Activated CD8-positive, alpha-beta memory T cell treated with anti-CD3 and anti-CD28 coated beads, Interleukin-2, amount 10 ng/mL, durations not matched to agents 7 days and 5 days (primary cell): ENCODE measurements at places on chromosomes 11 and 22. TPM values are rescaled to one million over a fixed set of nuclear protein-coding genes. Genes with fewer than 3 reads are reported as not detected.

The NLRP10 gene
- not detected for total RNA-seq

DNA sequence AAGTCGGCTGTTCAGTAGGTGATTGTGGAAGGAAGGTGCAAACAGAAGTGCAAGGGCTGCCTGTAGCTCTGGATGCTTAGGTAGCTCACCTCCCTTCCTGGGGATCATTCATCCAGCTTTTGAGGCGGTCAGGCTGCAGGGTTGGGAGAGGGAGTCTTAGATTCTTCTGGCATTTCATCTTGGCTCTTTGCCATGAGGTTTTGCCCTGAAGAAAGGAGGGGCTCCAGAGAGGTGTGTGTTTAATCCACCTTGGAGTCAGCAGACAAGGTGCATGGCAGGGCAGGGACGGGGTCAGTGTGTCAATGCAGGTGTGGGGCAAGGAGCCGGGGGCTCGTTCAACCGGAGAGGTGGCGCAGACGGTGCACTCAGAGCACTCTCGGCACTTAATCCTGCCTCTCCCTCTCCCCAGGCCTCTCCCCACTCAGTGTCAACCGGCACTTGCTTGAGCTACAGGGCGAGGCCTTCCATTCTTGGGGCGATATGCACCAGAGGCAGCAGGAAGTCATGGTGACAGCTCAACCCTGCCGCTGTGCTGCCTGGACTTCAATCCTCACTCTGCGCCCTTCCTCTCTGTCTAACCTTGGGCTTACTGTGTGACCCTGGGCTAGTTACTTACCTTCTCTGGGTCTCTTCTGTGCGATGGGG is 7.2 kb downstream of the ADAMTS15 start:
- no peak for DNase-seq
- H3K36me3 ChIP-seq: no peaks in the 10 kb centered on the region
- H3K27me3 ChIP-seq: peaks cover 52% of the 10 kb centered on the region
- no peak overlapping the region for H3K27ac ChIP-seq

DNA sequence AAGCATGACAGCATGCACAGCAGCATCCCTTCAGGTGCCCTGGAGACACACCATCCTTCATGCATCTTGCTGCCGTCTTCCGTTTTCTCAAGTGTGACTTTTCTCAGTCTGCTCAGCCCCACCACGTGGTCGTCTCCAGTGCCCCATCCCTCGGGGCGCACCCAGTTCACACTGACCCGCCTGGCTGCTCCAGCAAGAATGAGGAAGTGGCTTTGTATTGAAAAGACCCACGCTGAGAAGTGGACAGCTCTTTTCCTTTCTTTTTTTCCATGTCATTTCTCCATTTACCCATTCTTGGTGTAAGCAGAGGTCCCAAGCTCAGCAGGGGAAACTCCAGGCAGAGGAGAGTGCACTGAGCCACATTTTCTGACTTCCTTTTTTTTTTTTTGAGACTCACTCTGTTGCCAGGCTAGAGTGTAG is 14.5 kb downstream of the SERPINH1 start:
- peaks cover 7% of the 10 kb centered on the region for H3K27me3 ChIP-seq
- DNase-seq: no peak
- no peak overlapping the region for H3K27ac ChIP-seq

- DNase-seq: no peak
- no peak overlapping the region for H3K27ac ChIP-seq
- no peak overlapping the region for H3K4me3 ChIP-seq
Measured at GRCh38 chr22:44426981-44427380, 71.1 kb downstream of the RTL6 start.

DNA sequence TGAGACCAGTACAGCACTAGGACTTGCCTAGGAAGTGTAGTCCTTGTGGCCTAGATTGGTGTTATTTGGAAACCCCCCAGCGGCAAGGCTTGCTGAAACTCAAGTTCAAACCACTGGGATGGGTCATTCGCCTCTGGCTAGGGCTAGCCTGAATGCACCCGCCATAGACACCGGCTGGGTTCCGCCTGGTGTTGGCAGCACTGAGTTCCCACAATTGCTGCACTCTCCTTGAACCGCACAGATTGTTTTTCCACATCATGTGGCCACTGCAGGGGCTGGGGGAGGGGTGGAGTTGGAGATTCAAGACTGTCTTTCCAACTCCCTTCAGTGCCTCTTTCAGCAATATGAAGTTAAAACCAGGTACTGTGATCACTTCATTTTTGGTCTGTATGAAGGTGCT is 43.1 kb downstream of the CCDC73 start:
- H3K36me3 ChIP-seq: no peaks in the 10 kb centered on the region
- H3K27ac ChIP-seq: no peak overlapping the region
- H3K27me3 ChIP-seq: peaks cover 7% of the 10 kb centered on the region
- DNase-seq: no peak

The HTATIP2 gene
- total RNA-seq: 44.2 TPM

- H3K4me3 ChIP-seq: no peak overlapping the region
- DNase-seq: no peak
- H3K4me1 ChIP-seq: peaks cover 11% of the 10 kb centered on the region
- no peak overlapping the region for H3K27ac ChIP-seq
Measured at GRCh38 chr11:58739725-58740430, 8.1 kb upstream of the GLYAT start.

The FBLN1 gene
- 0.42 TPM for total RNA-seq

- no peak for DNase-seq
- no peaks in the 10 kb centered on the region for H3K27me3 ChIP-seq
- H3K36me3 ChIP-seq: peaks cover 6% of the 10 kb centered on the region
- H3K27ac ChIP-seq: no peak overlapping the region
Measured at GRCh38 chr11:134294664-134295063, 18.5 kb downstream of the GLB1L3 start.

The HEPHL1 gene
- not detected for total RNA-seq

DNA sequence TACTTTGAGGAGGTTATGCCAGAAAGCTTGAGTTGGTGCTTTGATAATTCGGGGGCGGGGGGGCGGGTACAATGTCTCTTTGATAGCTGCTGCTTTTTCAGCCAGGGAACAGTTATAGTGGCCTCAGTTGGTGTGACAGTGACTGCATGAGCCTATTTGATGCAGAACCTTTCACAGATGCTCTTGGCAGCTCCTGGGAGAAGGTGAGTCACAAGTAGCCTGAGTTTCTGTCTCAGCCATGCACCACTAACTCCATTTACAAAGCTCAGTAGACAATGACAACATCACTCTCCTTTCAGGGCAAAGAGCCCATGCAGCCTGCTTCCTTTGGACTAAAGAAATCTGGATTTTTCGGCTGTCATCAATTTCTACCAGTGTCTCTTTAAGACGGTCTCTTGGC is 42.1 kb upstream of the SEZ6L start:
- no peaks in the 10 kb centered on the region for H3K36me3 ChIP-seq
- peaks cover 7% of the 10 kb centered on the region for H3K27me3 ChIP-seq
- H3K4me3 ChIP-seq: no peak overlapping the region

- peaks cover 37% of the 10 kb centered on the region for H3K36me3 ChIP-seq
- no peak overlapping the region for H3K4me3 ChIP-seq
- no peak overlapping the region for H3K27ac ChIP-seq
- no peaks in the 10 kb centered on the region for H3K27me3 ChIP-seq
- H3K4me1 ChIP-seq: peaks cover 28% of the 10 kb centered on the region
Measured at GRCh38 chr22:25698978-25699377, 43.0 kb upstream of the MYO18B start.

GRCh38 chr11:57901278-57901677 is 122.4 kb upstream of the OR9Q1 start:
- no peak overlapping the region for H3K27ac ChIP-seq
- no peak for DNase-seq
- peaks cover 2% of the 10 kb centered on the region for H3K4me1 ChIP-seq
- no peak overlapping the region for H3K4me3 ChIP-seq

DNA sequence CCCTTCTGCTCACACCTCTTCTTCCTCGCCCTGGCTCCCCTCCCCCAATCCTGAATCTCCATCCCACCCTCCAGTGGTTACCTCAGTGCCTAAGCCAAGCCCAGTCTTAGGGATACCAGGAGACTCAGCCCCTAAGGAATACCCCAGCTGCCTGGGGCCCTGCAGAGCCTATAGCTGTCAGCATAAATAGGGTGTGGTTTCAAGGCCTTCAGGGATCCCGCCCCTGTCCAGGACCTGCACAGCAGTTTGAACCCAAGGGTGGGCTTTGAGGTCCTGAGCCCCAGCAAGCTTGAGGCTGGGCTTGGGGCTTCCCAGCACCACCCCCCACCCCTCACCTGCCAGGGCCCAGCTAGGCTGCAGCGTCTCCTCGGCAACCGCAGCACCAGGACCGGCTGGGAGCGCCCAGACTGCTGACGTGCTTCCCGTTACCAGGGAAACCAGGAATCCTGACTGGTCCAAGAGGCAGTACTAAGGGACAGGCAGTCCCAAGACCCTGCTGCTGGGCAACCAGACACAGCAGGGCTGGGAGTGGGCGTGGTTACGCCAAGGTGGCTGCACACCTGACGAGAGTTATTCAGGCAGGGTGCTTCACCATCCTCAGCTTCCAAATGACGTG is 13.7 kb downstream of the APBB1 start:
- no peaks in the 10 kb centered on the region for H3K27me3 ChIP-seq
- DNase-seq: no peak
- peaks cover 15% of the 10 kb centered on the region for H3K36me3 ChIP-seq
- H3K4me3 ChIP-seq: no peak overlapping the region
- H3K4me1 ChIP-seq: peaks cover 70% of the 10 kb centered on the region

- no peaks in the 10 kb centered on the region for H3K36me3 ChIP-seq
- no peak overlapping the region for H3K27ac ChIP-seq
- H3K27me3 ChIP-seq: no peaks in the 10 kb centered on the region
Measured at GRCh38 chr11:84227970-84228665, 942.0 kb upstream of the CCDC90B start.

The SLC25A18 gene
- not detected for total RNA-seq

GRCh38 chr22:43404673-43405385 is 7.0 kb upstream of the MPPED1 start:
- H3K4me3 ChIP-seq: no peak overlapping the region
- DNase-seq: no peak
- H3K4me1 ChIP-seq: no peaks in the 10 kb centered on the region
- H3K27me3 ChIP-seq: peaks cover 14% of the 10 kb centered on the region

The ADAMTS8 gene
- total RNA-seq: not detected

- H3K36me3 ChIP-seq: no peaks in the 10 kb centered on the region
- peak overlapping the region; percentile 14 for H3K4me3 ChIP-seq
- no peak for DNase-seq
- no peak overlapping the region for H3K27ac ChIP-seq
Measured at GRCh38 chr11:18705651-18706281, 7.2 kb downstream of the TMEM86A start.

The ZFPL1 gene
- total RNA-seq: 28.3 TPM

The SAA4 gene
- not detected for total RNA-seq

DNA sequence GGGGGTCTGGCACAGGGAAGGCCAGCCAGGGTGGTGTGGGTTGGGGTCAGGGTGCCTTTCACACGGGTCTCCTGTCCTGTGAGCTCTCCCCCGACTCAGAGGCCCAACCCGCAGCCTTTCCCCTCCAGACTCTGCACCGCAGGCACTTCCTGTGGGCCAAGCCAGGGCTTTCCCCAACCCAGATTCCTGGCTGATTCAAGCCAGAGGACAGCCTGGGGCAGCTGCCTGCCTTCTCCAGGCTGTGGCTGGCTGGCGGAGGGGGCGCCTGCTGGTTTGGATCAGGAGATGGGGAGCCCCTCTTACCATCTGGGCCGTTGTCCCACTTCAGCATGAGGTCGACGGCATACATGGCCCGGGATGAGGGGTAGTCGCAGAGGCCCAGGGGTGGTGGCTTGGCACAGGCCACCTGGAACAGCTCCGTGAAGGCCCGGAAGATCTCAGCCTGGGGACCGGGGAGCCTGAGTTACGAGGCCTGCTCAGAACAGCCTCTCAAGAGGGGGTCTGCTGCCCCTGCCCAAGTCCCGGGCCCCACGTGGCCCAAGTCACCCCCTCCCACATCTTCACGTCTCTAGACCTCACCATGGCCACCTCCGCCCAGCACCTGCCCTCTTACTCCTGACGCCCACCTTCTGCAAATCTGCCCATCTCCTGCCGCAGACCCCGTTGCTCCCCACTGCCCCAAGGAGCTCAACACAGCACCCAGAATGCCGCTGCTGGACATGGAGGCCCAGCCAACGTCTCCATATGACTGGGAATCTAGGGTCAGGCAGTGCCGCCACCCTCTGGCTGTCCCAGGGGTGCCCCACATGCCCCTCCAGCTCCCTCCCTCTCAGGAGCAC is 17.3 kb downstream of the TSPO start:
- H3K27me3 ChIP-seq: no peaks in the 10 kb centered on the region
- DNase-seq: no peak

DNA sequence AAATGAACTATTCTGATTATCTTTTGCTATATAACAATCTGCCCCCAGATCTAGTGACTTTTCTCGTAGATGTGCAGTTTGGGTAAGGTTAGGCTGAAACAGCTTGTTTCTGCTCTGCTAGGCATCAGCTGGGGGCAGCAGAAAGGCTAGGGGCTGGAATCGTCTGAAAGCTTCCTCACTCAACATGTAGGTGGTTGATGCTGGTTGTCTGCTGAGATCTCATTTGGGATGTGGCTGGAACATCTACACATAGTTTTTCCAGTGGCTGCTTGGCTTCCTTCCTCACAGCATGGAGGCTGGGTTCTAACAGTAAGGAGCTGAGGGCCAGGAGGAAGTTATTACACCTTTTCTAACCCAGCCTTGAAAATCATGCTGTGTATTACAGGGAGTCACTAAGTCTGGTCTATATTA is 30.2 kb downstream of the USP47 start:
- H3K27ac ChIP-seq: no peak overlapping the region
- H3K4me1 ChIP-seq: peaks cover 28% of the 10 kb centered on the region
- no peaks in the 10 kb centered on the region for H3K27me3 ChIP-seq
- no peak for DNase-seq

DNA sequence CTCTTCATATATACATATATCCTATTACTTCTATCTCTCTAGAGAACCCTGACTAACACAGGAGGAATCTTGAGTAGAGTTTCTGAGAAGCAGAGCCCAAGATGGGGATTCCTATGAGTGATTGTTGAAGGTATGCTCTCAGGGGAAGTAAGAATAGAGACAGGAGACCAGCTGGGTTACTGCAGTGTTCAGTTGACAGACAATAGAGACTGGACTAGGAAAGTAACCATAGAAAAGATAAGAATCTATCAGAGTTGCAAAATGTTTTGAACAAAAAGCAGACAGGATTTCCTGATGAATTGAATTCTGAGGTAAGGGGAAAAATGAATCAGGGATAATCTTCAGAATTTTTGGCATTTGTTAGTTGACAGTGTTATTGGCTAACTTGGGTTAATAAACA is 54.4 kb downstream of the SLC17A6 start:
- DNase-seq: no peak
- H3K4me1 ChIP-seq: no peaks in the 10 kb centered on the region

The KRTAP5-10 gene
- total RNA-seq: not detected

GRCh38 chr11:129825380-129825779 is 9.7 kb downstream of the TMEM45B start:
- H3K27me3 ChIP-seq: peaks cover 10% of the 10 kb centered on the region
- H3K27ac ChIP-seq: no peak overlapping the region
- H3K36me3 ChIP-seq: no peaks in the 10 kb centered on the region
- no peaks in the 10 kb centered on the region for H3K4me1 ChIP-seq
- no peak overlapping the region for H3K4me3 ChIP-seq

The RAB38 gene
- total RNA-seq: 2.2 TPM

- H3K4me3 ChIP-seq: no peak overlapping the region
- no peaks in the 10 kb centered on the region for H3K36me3 ChIP-seq
- no peak for DNase-seq
- H3K27me3 ChIP-seq: peaks cover 41% of the 10 kb centered on the region
- H3K4me1 ChIP-seq: peaks cover 8% of the 10 kb centered on the region
Measured at GRCh38 chr22:36964106-36964505, 50.7 kb downstream of the CSF2RB start.
